ENCODE measurements at places on chromosomes 16 and 17.

GRCh38 chr17:48351911-48352332 lies 78.1 kb downstream of the SKAP1 start:
- DNase-seq = no peak

DNA sequence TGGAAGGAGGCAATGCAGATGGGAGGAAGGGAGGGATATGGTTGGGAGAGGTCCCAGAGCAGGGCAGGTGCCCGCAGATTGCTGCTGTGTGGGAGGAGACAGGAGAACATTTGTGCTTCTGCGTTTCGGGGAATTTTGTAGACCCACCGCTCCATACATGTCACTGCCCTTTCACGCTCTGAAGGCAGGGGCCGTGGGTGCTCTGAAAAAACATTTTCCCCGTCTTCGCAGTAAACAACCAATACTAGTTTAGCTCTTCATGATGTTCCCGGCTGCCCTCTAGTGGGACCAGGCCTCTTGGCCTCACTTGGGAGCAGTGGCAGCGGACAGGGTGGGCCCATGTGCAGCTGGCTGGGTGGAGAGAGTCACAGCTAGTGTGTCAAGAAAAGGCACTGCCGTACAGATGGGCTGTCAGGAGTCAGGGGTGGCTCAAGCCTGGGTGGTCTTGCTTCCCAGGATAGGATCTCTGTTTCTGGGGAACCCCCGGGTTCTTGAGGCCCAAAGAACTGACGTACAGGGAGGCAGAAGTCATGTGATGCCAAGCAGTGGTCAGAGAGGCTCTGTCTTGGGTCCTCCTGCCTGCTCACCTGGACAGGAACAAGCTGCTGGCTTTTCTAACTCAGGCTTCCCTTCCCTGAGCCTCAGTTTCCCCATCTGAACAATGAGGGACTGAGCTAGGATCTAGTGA lies 46.5 kb upstream of the CPNE2 start:
- DNase-seq = peak; percentile 77

DNA sequence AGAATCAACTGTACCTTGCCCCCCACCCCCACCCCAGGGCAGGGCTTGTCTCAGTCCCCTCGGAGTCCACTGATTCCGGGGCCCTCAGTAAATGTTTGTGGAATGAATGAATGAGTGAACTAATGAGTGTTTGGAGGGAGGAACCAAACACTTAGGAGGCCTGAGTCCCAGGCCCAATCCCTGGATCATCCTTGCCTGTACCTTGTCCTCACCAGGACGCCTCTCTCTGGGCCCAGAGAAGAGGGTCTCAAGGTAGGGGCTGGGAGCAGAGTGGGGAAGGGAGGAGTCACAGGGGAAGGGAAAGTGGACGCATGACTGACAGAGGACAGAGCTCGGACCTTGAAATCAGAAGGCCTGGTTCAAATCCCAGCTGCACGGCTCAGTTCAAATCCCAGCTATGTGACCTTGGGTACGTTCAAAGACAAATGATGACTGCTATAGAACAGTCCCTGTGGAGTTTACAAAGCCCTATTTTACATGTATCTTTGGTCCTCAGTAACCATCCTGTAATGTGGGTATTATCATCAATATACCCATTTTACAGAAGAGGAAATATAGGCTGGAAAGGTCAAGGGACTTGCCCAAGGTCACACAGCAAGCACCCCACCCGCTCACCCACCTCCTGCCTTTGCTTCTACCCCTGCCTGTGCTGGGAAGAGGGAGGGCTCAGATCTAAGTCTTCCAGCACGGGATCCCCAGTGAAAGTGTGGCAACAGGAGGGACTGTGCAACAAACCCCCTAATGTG lies 18.3 kb downstream of the SLC4A1 start:
- no peak for DNase-seq

DNA sequence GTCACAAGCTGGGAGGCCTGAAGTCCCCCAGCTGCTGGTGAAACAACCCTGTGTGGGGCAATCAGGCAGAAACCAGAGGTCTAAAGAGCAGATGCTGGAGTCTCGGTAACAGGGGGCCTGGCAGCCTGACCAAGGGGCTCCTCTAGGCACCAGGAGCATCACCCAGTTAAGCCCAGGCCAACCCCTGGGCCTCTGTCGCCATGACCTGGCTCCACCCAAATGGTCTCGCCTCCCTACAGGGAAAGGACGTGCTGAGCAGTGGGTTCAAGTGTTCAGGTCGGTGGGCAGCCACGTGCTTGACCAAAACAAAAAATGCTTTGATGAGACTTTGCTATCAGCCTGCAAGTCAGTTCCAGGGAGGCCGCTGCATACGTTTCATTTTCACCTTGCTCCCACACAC lies 240.3 kb downstream of the ZNF423 start:
- no peak for DNase-seq

DNA sequence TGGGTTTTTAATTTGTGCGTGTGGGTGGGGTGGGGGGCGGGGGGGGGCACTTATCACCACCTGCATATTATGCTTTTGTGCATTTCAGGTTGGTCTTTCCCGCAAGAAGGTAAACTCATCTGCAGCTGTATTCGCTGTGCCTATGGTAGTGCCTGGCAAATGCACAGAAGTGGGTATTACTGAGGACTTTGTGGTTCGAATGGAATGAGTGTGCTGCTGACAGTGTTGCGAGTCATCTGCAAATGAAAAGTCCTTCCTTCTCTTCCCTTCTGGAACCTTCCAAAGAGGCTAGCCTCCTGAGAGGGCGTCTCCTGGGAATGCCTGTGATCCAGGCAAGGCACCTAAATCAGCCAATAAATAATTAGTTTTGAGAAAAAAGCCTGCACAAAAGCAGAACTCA lies 532.9 kb downstream of the MAF start:
- DNase-seq = no peak

DNA sequence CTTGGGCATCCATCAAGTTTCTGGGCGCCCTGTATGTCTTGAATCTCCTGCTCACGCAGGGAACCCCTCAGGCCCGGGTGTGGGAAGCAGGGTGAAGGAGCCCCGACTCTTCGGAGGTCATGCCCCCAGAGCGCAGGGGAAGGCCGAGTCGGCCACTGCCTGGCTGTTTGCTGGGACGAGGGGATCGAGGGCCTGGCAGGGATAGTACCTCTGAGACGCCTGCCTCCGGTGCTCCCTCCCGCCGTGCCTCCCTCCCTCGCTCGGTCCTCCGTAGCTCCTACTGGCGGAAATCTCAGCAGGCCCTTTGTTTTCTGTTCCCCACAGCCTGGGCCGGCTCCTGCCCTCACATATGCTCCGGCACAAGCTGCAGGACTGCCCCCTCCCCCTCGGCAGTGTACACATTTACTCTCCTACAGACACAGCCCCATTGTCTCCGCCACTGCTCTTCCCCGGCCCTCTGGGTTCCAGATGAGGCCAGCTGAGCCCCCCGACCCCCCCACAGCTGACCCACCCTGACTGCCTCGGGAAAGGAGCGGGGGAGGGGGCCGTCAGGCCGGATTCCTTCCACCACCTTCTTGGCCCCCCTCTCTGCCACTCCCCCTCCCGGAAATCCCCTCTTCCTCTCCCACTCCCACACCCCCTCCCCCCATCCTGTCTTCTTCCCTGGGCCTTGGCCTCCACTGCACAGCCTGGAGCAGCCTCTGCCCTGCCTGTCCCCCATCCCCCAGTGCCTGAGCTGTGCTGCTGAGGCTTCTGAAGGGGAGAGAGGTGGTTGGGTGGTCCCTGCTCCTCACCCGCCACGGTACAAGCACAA lies 1.4 kb downstream of the TRAF4 start:
- peak; percentile 30 for DNase-seq

DNA sequence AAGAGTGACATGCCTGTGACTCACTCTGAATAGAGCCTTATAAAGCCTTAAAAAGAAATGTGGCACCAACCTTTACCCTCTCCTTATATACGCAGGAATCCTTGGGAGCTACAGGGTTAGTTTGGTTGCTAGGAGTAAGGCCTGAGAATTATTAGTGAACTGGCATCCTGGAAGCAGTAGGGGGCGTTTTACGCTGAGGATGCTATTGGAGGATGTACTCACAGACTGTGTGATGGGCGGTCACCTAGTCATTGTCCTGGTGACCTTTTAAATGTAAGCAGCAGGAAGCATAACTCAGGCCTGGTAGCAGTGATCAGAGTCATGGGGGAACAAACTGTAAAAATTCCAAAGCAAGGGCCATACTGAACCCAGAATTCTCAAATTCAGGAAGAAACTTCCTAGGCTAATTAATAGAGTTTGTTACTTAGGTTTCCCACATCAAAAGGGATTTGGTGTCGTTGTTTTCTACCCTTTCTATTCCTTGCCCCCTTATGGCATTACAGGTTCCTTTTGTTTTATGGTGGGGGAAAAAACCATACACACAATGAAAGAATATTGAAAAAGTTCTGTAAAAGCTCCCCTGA lies 153.8 kb downstream of the SNX11 start:
- no peak for DNase-seq

GRCh38 chr16:11950388-11950787 lies 8.5 kb upstream of the NPIPB2 start:
- DNase-seq = no peak

DNA sequence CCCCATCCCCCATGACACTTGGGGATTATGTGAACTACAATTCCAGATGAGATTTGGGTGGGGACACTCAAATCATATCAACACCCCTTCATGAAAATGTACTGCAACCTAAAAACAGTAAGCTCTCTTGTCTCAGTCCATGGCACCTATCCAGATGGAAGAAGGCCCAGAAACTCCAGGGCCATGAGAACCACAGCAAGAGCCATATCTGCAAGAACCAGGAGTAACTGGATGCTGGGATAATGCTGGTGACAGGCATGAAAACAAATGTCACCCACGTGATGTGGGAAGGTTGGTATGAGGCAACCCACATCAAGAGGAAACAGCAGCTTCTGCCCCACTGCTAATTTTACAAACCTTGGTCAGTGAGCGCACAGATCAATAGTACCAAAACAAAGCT lies 400.1 kb upstream of the ERCC4 start:
- DNase-seq = no peak

GRCh38 chr17:7235693-7236665 lies 1.7 kb upstream of the DVL2 start:
- DNase-seq = no peak

DNA sequence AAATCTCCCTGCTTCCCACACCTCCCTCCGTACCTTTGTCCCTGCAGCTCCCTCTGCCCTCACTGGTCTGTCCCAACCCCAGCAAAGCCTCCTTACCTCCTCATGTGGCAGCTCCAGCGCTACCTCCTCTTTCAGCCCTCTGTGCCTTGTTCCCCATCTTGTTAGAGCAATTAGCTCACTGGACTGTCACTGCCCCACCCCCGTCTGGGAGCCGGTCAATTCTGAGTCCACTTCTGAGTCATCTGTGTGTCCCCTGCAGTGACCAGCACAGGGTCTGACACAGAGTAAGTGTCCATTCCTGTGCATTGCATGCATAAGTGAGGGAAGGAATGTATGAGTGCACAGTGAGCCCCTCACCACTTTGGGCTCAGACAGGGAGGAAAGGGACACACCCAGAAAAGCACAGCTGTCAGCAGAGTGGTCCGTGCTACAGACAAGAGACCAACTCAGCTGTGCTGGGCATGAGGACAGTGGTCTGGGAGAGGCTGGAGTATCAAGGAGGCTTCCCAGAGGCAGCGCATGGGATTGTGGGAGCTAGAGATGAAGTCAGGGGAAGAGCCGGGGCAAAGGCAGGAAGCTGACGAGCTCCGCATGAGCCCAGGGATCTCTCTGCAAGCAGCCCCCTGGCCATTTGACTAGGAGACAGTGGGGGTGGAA lies 45.9 kb downstream of the PITPNM3 start:
- DNase-seq = no peak

Data from tibial nerve (tissue), 4 donors.